SIG-M5 (cell line): ENCODE measurements at places on chromosomes 2 and 18.

GRCh38 chr2:210169516-210170195 lies 1.6 kb downstream of the KANSL1L start:
- peak; percentile 84 for DNase-seq

DNA sequence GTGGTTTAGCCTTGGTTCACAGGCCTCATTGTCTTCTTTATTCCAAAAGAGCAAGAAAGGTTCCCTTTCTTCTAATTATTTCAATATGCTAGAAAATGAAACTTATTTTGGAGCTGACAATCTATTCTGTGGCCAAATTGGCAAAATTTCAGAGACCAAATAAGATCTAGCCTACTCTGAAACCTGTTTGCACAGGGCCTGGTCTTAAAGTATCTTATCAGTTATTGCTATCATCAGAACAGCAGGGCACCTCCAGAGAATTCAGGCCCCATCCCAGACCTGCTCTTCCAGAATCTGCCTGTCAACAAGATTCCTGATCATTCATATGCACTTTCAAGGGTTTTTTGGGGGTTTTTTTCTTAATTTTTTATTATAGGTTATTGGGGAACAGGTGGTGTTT lies 198.7 kb downstream of the ANAPC1 start:
- no peak for DNase-seq

DNA sequence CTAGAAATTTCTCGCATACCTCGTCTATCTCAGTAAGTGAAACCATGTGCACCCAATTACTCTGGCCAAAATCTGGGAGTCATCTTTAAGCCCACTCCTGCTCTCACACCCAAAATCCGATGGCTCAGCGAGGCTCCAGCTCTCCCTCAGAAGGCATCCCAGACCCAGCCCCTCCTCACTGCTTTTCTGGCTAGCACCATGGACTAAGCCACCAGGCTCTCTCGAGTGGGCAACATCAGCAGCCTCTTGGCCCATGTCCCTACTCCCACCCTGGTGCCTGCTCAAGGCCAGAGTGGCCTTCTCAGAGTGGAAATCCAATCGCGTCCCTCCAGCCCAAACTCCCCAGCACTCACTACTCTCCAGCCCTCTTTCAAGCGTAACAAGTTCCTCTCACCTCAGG lies 27.2 kb downstream of the TNS1 start:
- no peak for DNase-seq

- no peak for DNase-seq
Measured at GRCh38 chr2:1371082-1371481, 42.2 kb upstream of the TPO start.

DNA sequence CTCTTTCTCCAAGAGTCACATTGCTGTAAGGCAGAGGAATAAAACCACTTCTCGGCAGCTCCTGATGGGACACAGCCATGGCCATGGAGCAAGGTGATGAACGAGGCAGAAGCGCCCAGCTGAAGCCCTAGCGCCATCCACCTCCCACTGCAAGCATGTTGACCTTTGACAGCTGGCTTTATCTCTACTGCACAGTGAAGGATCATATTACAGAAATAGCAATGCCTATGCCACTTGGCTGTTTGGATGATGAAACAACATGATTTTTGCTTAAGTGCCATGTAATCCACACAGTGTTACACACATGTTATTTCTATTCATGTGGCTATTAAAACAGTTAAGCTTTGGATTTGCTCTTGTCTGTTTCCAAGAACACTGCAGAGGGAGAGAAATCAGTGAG lies 167.7 kb downstream of the VAPA start:
- DNase-seq: no peak

GRCh38 chr2:35931626-35932025 lies 424.0 kb upstream of the CRIM1 start:
- no peak for DNase-seq

DNA sequence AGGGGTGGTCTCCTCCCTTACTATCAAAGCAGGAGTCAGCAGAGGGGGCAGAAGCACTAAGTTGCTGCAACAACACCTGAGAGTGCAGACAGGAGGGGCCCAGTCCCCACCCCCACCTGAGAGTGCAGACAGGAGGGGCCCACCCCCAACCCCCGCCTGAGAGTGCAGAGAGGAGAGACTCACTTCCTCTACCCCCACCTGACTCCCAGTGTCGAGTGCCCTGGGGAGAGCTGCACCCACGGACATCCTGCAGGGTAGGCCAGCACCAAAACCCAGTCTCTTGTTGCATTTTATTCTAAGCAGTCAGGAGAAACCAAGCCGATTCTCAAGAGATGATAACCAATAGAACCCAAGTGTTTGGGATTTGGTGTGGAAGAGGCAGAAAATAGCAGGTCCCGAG lies 78.4 kb downstream of the NAPG start:
- no peak for DNase-seq

- no peak for DNase-seq
Measured at GRCh38 chr2:64225491-64225890, 81.3 kb upstream of the PELI1 start.

DNA sequence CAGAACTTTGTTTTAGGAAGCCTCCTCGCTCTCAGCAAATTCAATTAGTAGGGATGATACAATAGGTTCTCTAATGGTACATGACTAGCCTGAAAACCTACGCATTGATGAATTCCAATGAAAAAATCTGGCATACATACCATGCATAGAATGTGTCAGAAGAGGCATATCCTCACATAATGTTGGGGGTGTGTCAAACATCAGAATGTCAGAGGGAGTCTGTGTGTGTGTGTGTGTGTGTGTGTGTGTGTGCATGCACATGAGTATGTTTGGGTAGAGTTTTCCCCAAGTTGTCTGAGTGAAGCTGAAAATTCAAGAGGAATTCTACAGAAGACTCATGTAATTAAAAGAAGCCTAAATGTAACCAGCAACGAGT lies 78.5 kb downstream of the FIGN start:
- DNase-seq: no peak

- DNase-seq: no peak
Measured at GRCh38 chr2:111251711-111252110, 131.0 kb downstream of the BCL2L11 start.

DNA sequence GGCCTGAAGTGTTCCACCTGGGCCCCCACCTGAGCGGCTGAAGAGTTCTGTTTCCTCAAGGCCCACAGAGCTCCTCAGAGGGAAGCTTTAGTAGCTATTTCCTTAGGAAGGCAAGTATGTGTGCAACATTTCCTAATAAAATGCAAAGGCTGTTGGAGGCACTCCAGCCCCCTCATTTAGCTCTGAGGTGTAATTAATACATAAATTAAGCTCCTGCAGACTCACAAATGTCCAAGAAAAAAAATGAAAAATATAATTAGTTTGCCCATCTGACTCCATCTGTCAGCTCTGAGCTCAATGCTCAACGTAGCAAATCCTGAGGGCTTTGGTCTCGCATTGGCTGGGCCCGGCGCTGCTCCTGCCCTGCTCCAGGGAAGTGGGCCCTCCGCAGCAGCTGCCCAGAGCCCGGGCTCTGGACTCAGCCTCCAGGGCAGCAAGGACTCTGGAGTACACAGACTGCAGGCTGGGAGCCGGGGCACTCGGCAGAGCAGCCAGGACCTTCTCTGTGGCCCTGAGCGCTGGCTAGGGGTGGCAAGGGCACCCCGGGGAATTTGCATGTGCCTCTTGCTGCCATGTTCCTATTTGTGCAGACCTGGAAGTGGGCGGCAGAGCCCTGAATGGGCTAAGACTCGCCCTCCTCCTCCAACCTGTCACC lies 23.4 kb upstream of the C1QL2 start:
- DNase-seq: no peak

- no peak for DNase-seq
Measured at GRCh38 chr2:219352448-219353023, 20.0 kb upstream of the RESP18 start.

DNA sequence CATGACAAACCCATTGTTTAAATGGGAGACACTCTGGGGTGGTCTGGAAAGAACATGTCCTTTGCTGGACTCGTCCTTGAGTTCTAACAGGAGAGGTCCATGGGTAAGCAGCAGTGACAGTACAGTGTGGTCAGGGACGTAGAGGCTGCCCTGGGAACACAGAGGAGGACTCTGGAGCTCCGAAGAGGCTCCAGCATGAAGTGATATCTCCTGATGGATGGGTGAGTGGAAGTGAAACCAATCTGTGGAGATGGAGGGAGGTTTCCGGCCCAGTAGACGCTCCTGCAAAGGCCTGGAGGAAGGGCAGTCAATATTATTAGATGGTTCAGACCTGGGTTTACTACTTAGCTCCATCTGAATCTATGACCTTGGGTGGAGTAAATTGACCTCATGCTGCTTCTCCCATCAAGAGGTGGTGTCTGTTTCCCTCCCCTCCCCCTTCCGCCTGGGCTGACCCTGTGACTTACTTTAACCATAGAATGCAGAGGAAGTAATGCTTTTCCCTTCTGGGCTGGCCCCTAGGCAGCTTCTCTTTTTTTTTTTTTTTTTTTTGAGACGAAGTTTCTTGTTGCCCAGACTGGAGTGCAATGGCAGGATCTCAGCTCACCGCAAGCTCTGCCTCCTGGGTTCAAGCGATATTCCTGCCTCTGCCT lies 2.3 kb upstream of the TFCP2L1 start:
- DNase-seq: no peak

GRCh38 chr2:74884118-74884762 lies 50.3 kb downstream of the HK2 start:
- DNase-seq: no peak

GRCh38 chr2:69018678-69019095 lies 5.7 kb downstream of the ANTXR1 start:
- DNase-seq: no peak

- no peak for DNase-seq
Measured at GRCh38 chr2:240419271-240419670, 16.2 kb upstream of the GPC1 start.

DNA sequence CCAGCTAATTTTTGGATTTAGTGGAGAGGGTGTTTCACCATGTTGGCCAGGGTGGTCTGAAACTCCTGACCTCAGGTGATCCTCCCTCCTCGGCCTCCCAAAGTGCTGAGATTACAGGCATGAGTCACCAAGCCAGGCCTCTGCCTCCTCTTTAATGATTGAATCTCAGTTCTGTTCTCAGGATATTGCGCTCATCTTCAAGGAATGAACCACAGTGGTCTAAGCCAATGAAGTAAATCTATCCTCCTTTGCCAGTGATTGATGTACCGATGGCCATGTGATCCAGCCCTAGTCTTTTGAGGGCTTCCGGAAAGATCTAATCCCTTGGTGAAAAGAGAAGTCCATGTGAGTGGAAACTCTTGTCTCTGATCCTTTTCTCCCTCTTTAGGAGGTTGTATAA lies 48.6 kb downstream of the POLE4 start:
- no peak for DNase-seq

DNA sequence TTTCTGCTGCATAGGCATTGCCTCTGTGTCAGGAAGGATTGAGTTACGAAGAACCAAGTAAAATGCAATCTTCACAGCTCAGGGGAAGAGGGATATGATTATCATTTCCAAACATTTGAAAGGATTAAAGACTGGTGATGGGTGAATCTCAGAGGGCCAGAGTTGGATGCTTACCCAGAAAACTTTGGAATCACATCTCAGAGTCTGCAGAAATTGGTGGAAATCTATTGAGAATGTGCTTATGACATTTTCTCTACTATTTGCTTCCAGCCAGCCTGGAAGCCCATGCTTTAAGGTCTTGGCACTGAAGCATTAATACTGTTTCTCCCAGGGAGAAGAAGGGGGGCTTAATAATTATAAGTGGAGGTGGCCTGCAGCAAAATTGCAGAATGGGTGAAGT lies 1301.4 kb upstream of the PIK3C3 start:
- DNase-seq: no peak

- DNase-seq: no peak
Measured at GRCh38 chr2:38620282-38620977, 17.7 kb upstream of the HNRNPLL start.

- no peak for DNase-seq
Measured at GRCh38 chr2:47096451-47096850, 58.7 kb downstream of the STPG4 start.

DNA sequence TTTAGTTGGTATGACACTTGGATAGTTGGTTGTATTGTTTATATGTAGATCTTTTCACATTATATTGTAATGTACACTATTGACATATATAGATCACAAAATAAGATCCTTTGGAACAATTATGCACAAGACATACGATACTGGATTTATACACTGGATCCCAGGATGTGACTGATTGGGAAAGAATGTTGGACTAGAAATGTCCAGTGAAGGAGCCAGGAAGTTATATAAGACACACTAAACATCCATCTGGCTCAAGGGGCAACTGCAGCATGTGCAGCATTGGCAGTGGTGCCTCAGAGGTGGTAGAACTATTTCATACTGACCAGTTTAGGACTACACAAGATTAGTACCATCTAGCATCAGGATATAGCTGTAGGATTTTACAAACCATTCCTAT lies 104.9 kb downstream of the TRABD2A start:
- no peak for DNase-seq

DNA sequence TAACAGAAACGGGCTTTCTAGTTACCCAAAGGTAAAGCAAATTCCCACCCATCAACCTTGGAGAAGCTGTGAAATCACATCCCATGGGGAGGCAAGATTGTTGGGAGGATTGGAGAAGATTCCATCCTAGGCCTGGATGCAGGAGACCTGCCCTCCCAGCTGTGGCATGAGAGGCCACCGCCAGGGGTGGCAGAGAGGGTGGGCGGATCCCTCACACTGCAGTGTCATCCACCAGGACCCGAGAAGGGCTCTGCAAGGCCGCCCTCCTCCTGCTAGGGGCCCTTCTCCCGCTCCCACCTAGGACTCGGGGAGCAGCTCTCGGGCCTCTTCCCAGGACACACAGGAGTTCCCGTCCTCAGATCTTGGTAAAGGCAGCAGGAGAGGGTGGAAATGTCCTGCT lies 15.5 kb upstream of the ATG16L1 start:
- DNase-seq: no peak
